ENCODE measurements at places on chromosomes 7 and 10.

DNA sequence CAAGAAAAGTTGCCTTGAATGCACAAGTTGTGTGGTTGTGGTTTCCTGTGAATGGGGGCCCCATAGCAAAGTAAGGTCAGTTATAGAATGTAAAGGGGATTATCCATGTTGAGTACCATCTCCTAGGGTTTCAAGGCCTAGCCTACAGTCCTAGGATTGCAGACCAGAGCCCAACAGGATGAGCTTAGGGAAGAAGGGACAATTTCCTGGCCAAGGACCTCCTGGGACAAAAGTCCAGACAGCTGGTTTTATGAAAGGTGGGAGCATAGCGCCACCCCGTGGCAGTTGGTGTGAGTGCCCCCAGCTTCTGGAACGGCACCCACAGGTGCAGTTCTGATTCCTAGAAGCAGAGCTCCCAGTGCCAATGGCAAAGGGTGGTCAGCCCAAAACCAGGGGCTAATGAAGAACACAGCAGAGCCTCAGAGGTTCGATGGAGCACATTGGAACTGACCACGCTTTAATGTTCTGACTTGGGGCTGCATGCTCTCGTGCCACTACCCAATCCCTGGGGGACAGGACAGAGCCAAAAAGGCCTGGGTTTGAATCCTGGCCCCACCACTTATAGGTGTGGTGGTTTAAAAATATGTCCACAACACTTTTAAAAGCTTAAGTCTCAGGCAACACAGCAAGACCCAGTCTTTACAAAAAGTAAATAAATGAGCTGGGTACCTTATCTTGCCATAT, 25.8 kb upstream of the TMEM120A start:
- peak; percentile 89 for DNase-seq

DNA sequence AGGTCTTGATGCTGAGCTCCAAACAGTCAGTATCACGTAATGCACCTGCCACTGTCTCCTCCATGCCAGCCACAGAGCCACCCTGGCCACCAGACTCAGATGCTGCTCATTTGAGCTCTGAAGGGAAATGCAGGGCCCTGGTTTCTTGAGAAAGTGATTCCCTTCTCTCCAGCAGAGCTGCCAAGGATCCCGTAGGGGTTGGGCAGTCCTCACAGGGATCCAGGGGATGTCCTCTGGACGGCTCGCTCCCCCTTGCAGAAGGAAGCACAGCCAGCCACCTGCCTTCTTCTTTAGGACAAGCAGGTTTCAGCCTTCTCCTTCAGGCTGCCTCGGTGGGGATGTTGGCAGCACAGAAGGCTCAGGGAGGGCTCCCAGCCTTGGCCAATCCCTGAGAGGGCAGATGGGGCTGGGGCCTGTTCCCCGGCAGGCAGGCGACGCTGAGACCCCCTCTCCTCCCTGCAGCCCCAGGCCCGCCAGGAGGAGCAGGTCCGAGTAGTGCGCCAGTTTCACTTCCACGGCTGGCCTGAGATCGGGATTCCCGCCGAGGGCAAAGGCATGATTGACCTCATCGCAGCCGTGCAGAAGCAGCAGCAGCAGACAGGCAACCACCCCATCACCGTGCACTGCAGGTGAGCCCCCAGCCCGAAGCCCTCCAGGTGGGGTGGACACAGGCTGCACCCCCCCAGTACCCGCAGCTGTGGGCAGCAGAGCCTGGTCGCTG, 48.9 kb downstream of the MKI67 start:
- no peak for DNase-seq

GRCh38 chr7:132489776-132490237, 86.5 kb downstream of the PLXNA4 start:
- no peak for DNase-seq

- DNase-seq, result no peak
These were observed 195.8 kb downstream of the RPS24 start for GRCh38 chr10:78229489-78229888.

- no peak for DNase-seq
These were observed 9.9 kb downstream of the TAS2R41 start for GRCh38 chr7:143487566-143487965.

DNA sequence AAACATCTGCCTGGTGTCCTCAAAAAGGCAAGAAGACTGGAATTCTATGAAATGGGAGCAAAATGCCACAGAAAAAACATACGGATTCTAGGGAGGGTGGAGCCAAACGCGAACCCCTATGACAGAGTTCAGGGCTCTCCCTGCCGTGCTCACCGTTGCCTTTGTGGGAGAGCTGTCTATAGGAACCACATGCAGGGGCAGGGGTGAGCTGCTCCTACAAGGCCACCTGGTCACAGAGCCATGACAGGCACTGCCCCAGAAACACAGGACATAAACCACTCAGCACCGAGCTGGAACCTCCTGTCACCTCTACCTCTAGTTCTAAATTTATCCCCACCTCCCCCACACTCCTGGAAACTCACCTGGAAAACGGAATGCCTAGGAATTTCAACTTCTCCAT, 155.1 kb upstream of the ZNF32 start:
- DNase-seq, result no peak

- DNase-seq, result peak; percentile 54
These were observed 44.8 kb downstream of the TMEM209 start for GRCh38 chr7:130160455-130160854.

DNA sequence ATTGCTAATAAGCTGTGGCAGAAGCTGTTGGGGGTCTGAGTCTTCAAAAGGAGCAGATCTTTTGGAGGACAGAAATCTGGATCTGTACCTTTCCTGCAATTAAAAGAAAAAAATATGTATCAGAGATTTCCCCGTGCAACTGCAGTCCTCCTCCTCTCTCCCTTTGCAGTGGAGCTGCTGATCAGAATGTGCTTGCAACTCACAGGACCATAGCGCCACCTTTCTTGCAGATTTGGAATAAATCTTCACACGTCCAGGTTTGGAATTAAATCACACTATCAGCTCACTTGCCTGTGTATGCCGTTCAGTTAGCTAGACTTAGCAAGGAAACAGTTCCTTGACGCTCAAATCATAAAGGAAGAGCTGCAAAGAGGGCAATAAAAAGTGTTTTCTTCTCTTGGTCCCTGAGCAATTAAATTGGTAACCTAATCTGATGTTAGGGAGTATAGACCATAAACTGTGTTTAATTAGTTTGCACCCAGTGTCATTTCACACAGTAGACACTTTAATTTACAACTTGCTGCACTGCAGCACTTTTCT, 77.4 kb downstream of the PON1 start:
- no peak for DNase-seq

DNA sequence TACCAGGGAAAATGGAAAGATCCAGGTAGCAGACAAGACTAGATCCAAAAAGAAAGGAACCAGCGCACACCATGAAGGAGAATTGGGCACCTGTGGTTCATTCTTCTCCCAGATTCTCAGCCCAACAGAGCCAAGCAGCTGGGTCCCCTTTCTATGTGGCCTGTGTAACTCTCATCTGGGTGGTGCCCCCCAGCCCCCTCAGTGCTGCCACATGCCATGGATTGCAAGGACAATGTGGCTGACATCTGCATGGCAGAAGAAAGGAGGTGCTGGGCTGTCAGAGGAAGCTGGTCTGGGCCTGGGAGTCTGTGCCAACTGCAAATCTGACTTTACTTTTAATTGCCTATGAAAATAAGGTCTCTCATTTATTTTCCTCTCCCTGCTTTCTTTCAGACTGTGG, 21.4 kb downstream of the PRSS2 start:
- no peak for DNase-seq

DNA sequence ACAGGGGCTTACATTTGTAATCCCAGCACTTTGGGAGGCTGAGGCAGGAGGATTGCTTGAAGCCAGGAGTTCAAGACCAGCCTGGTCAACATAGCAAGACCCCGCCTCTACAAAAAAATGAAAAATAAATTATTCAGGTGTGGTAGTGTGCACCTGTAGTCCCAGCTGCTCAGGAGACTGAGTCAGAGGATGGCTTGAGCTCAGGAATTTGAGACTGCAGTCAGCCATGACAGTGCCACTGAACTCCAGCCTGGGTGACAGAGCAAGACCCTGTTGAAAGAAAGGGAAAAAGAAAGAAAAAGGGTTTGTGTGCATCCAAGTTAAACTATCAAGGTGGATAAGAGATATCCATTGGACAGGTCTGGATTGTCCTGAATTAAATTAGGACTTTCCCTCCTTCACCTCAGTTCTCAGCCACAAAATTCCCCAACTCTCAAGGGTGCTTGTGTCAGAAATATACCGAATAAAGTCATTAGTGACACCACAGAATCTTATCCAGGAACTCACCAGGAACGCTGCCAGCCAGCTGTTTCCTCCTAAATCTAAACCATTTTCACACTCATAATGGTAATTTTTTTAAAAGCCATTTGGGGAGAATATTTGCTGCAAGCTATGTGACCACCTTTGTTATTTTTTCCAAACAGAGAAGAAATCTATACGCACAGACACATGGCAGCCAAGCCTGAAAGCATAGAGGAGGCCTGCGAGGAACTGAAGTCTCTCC, 12.0 kb downstream of the AFAP1L2 start:
- no peak for DNase-seq

DNA sequence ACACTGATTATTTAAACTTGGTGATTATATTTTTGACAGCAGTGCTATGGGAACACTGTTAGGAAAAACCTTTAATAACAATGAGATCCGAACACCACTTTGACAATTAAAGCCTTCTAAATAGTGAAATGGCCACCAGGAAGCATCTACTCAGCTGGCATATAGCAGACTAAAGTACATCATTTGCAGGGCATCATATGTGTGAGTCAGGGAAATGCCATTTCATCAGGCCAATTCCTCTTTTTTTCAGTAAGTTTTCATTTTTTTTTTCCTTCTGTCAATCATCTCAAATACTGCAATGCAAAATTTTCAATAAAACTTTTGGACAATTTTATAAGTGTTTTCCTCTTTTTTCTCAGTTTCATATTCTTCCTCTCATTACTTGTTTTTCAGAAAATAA, 521.4 kb upstream of the SEMA3D start:
- no peak for DNase-seq

DNA sequence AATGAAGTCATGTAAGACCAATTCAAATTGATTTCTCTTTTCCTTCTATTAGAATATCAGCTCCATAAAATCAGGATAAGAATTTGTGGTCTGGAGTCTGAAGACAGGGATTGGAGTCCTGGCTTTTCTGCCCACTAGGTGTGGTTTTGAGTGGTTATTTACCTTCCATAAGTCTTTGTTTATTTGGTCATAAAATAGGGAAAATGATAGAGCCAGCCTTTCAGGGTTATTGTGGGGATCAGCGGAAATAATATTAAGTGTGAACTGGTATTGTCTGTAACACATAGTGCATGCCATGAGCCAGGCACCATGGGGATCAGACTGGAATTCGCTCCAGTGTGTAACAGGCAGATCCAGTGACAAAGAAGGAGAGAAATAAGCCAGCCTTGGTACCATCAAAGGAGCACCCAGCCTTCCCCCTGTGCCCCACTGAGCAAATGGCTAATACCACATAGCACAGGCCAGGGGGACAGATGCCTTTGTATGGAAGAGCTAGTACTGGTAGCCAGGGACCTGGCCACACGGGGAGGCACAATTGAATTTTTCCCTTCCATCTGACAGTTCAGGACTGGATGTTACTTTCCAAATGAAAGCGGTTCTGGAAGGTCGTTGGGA, 509.7 kb upstream of the PODXL start:
- DNase-seq, result peak; percentile 46

GRCh38 chr10:4725917-4726606, 99.9 kb upstream of the AKR1E2 start:
- DNase-seq, result no peak

DNA sequence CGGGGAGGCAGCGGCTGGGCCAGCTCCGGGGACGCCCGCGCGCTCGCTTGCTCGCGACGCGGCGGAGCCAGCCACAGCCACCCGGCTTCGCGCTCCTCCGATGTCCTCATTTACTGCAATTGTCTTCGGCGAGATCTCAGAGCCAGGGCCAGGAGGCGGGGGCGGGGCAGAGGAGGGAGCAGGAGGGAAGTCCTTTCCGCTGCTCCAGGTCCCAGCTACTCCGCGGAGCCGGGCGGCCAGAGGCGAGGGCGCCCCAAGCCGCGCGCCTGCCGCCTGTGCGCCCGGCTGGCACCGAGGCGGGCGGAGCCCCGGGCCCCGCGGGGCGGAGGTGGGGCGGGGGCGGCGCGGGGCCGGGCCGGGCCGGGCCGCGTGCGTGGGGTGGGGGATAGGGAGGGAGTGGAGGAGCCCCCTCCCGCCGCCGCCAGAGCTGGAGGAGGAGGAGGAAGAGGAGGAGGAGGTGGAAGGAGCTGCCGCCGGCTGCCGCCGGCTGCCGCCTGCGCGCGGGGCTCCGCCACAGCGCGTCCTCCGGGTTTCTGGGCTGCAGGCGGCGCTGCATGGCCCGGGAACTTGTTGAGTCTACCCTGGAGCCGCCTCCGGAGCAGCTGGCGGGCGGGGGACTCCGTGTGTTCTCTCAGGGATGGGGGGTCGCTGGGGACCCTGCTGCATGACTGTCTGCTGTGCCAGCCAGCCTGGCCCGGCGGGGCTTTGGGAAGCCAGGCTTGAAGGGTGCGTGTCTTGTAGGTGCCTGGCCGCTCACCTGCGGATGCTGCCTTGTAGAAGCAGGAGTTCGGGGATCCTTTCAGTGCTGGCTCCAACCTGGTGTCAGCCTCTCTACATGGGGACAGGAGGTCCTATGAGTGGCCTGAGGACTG, at the start of gene INSYN2A:
Gene INSYN2A, minus strand, starts transcription at position 310 of the 872 bp plus-strand sequence. CDS start 20,196 bp downstream, outside the sequence.
- DNase-seq, result peak; percentile 84

DNA sequence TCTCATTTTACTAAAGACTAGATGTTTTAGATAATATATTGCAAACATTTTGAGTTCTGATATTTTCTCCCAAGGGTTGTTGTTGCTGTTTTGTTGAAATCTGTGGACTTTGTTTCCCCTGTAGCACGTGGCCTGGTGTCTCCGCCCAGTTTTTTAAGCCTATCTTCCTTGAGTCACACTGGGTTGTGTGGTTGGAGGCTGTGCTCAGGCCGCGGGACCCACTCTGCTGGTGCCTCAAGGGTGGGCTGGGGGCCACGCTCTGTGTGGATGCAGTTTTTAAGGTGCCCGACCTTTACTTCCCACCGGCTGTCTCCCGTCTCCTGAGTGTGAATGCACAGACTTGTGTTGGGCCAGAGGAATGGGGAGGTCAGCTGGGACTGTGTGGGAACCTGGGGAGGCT, 4.2 kb upstream of the PRAP1 start:
- no peak for DNase-seq

GRCh38 chr7:44287488-44288380, 37.7 kb downstream of the CAMK2B start:
- DNase-seq, result peak; percentile 72

DNA sequence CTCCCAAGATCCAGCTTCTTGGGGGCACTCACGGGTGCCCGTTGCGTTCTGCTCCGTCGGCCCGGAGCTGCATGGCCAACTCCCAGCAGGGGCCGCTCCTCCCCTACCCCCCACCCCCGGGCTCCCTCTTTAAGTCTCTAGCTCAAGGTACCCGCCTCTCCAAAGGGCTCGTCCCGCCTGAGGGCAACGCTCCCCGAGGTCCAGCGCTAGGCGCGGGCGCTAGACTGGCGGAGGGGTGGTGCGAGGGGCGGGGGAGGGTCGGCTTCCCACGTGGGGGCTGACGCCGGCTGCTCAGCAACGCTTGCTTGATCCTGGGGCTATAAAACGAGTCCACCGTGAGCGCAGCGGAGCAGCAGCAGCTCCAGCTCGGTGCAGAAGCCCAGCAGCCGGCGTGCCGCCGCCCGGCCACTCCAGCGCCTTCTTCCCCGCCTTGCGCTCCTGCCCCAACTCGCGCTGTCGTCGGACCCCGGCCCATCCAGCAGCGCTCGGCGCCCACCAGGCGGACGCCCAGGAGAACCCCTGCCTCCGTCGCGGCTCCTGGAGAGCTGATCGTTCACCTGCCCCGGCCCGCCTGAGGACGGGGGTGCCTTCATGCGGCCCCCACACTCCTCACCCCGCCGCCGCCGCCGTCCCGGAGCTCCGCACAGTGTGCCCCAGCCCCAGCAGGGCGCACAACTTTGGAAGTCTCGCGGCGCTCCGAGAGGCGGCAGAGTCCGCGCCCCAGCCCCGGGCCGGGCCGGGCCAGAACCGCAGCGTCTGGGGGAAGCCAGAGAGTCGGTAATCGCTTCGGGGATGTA, at the start of gene ADRA2A:
Gene ADRA2A, plus strand, starts transcription at position 348 of the 797 bp plus-strand sequence. CDS start 968 bp downstream, outside the sequence.
- DNase-seq, result peak; percentile 86

GRCh38 chr7:18369011-18369410, 126.5 kb upstream of the HDAC9 start:
- DNase-seq, result no peak

Data from osteocyte (in vitro differentiated cells).